AG08395 (cell line): ENCODE measurements at places on chromosomes 16 and 17.
A peak's percentile ranks its signal among the peaks of the same experiment; 100 is the strongest.

DNA sequence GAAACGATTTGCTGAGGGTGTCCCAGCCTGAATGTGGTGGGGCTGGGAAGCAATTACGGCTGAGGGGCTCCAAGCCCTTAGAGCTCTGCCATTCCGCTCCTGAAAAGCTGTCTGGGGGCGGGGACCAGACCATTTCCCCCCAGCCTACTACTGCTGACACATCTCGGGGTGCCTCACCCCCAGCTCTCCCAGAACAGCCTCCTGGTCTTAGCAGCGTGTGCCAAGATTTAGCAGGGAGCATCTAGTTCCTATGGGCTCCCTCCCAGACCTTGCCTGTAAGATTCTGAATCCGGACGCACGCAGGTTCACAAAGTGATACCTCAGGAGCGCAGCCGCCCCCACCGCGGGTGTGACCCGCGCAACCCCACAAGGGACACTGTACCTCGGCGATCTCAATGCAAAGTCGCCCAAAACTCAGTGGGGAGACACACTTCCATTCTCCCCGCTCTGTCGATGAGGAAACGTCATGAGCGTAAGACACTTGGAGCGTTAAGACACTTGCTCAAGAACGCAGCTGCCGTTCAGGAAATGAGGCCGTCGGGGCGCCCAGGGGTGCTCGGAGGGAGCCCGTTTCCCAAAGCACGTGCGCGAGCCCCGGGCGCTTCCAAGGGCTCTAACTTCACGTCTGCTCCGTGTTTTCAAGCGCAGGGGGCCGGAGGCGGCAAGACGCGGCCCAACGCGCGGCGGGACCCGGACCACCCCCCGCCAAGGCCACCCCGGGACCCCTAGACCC is 629 bp downstream of the GEMIN4 start:
- peak; percentile 49 for DNase-seq

GRCh38 chr17:57665696-57666095 is 79.4 kb downstream of the CCDC182 start:
- no peak for DNase-seq

DNA sequence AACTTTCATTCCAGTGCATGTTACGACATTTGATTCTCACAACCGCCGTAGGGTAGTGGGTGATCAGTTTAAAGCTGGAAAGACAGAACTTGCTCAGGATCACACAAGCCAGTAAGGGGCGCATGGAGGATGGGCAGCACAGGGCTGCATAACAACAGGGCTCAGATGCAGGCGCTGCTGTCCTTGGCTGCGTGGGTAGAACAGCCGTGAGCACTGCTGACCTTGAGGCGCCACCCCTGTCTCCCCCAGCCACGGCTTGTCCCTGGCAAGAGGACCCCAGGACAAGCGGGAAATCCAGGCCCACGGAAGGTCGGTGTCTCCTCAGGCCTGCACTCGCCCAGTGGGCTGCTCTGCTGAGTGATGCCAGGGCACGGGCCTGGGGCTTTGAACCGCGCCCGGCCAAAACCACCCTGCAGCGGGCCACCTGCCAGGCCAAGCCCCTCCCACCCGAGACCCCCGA is 84.7 kb downstream of the LMF1 start:
- DNase-seq, result no peak

GRCh38 chr16:15803618-15804017 is 53.2 kb downstream of the MYH11 start:
- no peak for DNase-seq

GRCh38 chr16:85390511-85391174 is 222.5 kb upstream of the GSE1 start:
- DNase-seq, result peak; percentile 87

GRCh38 chr16:19697756-19698318 is 20.2 kb downstream of the KNOP1 start:
- DNase-seq, result no peak

- no peak for DNase-seq
These were observed 127.3 kb downstream of the PRKCA start for GRCh38 chr17:66429680-66430079.

DNA sequence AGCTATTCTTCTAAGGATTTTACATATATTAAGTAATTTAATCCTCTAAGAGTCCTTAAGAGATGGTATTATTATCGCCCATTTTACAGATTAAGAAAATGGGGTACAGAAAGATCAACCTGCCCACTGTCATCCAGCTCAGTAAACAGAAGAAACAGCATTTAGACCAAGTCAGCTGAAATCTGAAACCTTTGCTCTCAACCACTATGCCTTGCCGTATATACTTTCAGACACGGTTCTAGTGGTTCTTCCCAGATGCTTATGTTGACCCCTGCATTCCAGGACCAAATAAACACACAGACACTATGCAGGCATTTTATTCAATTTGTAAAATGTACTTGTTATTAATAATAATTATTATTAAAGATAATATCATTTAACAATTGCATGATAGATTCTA is 854.8 kb downstream of the KCNJ2 start:
- no peak for DNase-seq

GRCh38 chr17:34242587-34243363 is 12.3 kb upstream of the CCL2 start:
- no peak for DNase-seq

DNA sequence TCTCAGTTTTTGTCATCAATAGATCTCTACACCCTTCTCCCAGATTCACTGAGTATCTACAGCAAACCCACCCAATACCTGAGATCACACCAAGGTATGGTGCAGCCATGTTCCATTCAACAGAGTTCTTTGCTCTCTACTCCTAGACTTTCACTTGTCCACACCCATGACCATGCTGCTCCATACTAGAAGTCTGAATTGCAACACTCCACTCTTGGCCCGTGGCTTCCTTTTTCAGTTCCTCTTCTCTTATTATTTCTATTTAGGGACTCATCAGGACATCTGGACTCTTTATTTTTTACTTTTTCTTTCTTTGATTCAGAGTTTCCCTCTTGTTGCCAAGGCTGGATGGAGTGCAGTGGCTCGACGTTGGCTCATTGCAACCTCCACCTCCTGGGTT is 37.1 kb downstream of the YWHAE start:
- DNase-seq, result no peak
